ENCODE measurements at places on chromosomes 6 and 20.

- DNase-seq = no peak
Observed at GRCh38 chr6:39812853-39813533, 20.8 kb downstream of the DAAM2 start.

DNA sequence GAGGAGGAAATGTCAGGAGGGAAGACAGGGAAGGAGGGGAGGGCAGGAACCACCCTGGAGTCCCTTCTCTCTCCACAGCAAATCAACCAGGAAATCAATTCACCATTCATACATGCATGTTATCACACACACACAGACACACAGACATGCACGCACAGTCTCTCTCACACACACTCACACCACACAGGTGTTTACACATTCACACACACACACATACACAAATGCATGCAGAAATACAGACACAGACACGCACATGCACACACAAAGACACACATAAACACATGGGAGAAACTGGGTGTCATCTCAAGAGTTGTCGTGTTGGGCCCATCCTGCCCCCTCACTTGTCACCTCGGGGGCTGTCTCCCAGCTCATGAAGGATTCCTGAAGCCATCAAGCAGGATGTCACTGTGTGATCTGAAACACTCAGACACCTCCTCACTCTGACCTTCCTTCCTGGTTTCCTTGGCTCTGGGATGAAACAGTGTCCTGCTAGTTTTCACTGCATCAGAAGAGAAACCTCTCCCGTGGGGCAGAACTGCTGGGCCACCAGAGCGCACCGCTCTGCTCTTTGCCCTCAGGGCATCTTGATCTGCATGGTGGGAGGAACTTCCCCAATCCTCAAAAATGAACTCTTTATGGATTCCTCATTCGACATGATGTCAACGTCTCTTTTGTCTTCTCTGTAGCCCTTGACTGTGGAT is 9.2 kb downstream of the RAET1G start:
- DNase-seq = no peak

DNA sequence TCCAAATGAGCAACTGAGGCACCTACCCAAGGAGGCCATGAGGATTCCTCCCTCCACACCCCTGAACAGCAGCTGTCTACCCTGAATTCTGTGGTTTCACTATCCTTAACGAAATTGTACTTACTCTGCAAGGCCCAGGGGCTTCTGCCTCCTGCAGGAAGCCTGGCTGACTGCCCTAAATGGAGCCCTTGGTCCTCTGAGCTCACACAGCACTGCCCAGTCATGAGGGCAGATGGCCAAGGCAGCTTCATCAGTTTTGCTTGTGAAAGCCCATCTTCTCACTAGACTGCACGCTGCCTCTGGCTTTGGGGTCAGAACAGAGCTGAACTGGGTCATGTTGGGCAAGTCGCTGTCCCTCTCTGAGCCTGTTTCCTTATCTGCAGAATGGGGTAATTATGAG is 26.4 kb upstream of the SIRPA start:
- no peak for DNase-seq

GRCh38 chr20:62156254-62156556 is 12.6 kb downstream of the SS18L1 start:
- DNase-seq = no peak

- no peak for DNase-seq
Observed at GRCh38 chr20:8627340-8628004, 441.4 kb upstream of the PLCB4 start.

GRCh38 chr20:63163596-63164483 is 52.1 kb downstream of the YTHDF1 start:
- no peak for DNase-seq

DNA sequence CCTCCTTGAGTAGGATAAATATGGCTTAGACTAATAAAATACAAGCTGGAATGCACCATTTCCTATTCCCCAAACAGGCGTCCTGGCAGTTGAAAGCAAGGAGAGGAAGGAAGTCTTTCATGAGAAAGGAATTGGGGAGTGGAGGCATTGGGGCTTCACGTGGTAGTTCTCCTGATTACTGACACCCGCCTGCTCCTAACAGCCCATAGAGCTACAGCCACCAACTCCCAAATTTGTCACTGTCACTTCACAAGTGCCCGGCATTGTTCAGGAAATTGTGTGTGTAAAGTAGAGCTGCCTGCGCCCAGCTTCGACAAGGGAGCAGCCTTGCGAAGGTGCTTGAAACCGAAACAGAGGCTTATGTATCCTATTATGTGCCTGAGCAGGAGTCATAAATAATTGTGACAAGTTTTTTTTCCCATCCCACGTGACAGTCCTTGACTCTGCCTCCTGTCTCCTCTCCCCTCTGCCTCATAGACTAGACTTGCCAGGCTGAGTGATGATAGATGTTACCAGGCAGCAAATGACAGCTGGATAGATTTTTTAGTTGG is 301.7 kb upstream of the ZFP64 start:
- DNase-seq = no peak

- no peak for DNase-seq
Observed at GRCh38 chr20:62202083-62202395, 18.0 kb downstream of the HRH3 start.

DNA sequence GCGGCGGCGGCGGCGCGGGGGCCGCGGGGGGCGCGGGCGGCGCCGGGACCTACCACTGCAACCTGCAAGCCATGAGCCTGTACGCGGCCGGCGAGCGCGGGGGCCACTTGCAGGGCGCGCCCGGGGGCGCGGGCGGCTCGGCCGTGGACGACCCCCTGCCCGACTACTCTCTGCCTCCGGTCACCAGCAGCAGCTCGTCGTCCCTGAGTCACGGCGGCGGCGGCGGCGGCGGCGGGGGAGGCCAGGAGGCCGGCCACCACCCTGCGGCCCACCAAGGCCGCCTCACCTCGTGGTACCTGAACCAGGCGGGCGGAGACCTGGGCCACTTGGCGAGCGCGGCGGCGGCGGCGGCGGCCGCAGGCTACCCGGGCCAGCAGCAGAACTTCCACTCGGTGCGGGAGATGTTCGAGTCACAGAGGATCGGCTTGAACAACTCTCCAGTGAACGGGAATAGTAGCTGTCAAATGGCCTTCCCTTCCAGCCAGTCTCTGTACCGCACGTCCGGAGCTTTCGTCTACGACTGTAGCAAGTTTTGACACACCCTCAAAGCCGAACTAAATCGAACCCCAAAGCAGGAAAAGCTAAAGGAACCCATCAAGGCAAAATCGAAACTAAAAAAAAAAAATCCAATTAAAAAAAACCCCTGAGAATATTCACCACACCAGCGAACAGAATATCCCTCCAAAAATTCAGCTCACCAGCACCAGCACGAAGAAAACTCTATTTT is 2.0 kb downstream of the FOXC1 start:
- no peak for DNase-seq

GRCh38 chr6:36692220-36692619 is 5.4 kb upstream of the RAB44 start:
- no peak for DNase-seq

DNA sequence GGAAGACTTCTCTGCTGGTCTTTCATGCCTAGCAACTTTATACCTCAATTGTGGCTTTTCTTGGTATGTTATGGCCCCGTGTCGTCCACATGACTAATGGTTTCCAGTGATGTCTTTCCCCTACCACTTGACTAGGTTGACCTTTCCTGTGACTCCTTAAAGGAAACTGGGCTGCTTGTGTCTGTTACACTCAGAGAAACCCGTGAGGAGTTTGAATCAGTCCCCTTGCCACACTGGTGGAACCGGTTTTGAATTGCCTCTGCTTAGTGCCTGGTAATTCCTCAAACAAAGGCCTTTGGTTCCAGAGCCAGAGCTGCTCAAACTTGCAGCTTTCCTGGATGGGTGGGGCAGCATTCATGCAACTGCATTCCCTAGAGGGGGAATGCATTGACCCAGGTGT is 21.9 kb downstream of the ECT2L start:
- DNase-seq = no peak

DNA sequence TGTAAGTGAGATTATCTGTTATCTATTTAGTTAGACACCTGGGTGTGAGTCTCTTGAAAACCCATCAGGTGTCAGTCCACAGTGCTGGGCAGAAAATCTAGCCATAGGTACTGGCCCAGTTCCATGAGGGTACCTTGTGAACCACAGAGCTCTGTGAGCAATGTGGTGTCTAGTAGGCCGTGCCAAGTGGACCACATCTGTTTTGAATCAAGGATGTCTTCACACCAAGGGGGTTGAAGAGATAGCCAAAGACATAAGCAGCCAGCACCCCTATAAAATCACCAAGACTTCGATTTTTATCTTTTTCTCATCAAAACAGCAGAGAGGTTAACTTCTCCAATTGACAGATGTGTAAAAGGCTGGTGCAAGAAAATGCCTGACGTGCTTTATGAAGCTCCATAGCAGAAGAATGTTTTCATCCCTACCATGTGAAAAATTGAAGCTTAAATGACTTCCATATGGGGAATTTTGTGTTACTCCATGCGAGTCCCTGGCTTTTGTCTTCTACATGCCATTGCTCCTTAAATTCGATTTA is 368.7 kb downstream of the HAO1 start:
- no peak for DNase-seq

DNA sequence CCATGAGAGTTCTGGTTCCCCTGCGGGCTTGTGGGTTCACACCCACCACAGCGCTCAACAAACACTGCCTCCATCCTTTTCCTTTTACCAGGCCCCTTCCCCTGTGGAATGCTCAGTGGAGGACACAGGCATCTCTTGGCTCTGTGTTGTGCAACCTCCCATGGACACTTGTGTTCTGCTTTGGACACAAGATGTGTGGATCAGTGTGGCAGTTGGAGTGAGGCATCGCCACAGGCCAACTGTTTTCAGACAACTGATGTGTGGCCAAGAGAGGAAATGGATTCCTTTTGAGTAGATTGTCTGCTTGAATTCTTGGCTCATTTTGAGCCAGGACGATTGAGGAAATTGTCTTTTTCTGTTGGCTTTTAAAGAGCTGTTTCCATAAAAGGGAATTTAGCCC is 26.8 kb downstream of the CST8 start:
- no peak for DNase-seq

- DNase-seq = no peak
Observed at GRCh38 chr6:155126727-155127439, 131.8 kb downstream of the TIAM2 start.

DNA sequence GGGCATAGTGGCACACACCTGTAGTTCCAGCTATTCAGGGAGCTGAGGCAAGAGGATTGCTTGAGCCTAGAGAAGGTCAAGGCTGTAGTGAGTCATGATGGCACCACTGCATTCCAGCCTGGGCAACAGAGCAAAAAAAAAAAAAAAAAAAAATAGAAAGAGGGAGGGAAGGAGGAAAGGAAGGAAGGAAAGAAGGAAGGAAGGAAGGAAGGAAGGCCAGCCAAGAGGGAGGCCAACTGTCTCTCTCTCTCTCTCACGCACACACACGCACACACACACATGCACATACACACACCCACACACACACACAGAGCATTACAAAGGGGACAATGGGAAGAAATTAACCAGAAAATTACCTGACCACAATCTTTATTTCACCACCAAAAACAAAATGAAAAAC is 50.6 kb upstream of the COL9A1 start:
- no peak for DNase-seq

- DNase-seq = no peak
Observed at GRCh38 chr6:145067430-145067829, 667.9 kb downstream of the EPM2A start.

- DNase-seq = no peak
Observed at GRCh38 chr20:1177680-1178079, 7.1 kb downstream of the TMEM74B start.

- no peak for DNase-seq
Observed at GRCh38 chr20:19557291-19557690, 200.8 kb upstream of the RIN2 start.

- DNase-seq = peak; percentile 73
Observed at GRCh38 chr6:27894839-27895762, 17.1 kb downstream of the OR2B2 start.

DNA sequence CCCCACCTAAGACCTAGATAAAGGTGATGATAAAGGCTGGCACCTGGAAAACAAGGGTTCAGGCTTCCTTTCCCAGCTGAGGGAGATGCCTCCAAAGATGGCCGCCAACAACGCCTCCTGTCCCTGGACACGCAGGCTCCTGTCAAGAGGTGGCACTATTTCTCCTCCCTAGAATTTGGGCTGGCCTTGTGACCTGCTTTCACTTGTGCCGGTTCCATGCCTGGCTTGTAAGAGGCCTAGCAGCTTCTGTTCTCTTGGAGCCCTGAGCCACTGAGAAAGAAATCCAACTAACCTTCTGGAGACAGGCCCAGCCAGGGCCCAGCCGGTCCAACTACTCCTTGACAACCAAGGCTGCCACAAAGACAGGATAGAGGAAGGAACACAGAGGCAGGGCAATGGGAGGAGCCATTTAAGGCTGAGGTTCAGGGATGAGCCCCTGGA is 60.2 kb upstream of the RALY start:
- DNase-seq = no peak

GRCh38 chr20:59903621-59904020 is 29.8 kb downstream of the SYCP2 start:
- DNase-seq = no peak

- DNase-seq = no peak
Observed at GRCh38 chr20:7924692-7925091, 15.6 kb downstream of the HAO1 start.

DNA sequence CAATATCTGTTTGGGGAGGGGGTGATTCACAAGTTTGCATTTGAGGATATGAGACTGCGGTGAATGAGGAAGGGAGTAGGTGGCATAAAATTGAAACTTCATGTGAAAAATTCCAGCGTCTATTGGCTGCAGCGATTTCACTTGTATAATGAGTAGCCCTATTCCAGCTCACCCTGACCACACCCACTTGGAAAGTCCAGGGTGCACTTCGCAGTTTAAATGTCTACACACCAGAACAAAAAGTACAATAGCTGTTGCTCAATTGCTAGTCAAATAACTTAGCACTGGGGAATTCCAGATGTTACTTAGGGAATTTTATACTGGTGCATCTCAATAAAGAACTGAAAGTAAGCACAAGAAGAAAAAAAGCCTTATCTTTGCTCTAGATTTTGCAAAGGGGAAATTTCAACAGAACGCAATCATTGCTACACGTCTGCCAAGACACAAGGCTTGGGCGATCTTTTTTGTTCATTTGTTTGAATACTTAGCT is 6.3 kb downstream of the TNFAIP3 start:
- DNase-seq = no peak

DNA sequence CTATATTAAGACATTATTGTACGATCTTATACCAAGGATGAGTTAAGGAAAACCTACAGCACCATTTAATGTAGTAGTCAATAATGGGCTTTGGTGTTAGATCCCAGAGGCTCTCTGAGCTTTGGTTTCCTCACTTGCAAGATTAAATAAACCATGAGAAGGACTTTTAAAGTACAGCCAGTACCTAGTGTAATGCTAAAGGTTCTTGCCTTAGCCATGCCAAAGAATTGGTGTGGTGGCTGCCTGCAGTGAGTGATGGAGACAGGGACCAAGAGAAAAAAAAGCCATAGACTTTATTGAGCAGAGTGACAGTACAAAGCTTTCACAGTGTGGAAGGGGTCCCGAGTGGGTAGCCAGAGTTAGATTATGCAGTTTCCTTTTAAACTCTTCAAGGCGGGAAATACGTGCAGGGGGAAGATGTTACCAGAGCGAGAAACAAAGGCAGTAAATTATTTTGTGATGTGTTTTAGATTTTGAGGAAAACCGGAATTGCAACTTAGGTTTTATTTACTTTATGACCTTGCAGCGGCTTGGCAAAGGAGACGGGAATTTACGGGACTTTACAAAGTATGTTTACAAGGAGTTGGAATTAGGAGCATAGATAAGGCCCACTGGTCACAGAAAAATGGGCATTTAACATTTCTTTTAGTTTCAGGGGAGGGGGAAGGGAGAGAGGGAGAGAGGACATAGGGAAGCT is 100.4 kb downstream of the MYO6 start:
- no peak for DNase-seq

GRCh38 chr6:56749632-56750151 is 107.0 kb upstream of the DST start:
- DNase-seq = no peak

GRCh38 chr20:17524560-17524959 is 6.6 kb downstream of the BFSP1 start:
- no peak for DNase-seq

GRCh38 chr6:294656-295565 is 2.6 kb downstream of the DUSP22 start:
- no peak for DNase-seq
